ENCODE measurements at places on chromosomes 16 and 17. TPM values are rescaled to one million over a fixed set of nuclear protein-coding genes. Genes with fewer than 3 reads are reported as not detected.

- no peak for DNase-seq
These were observed 26.4 kb upstream of the TMEM220 start for GRCh38 chr17:10756185-10756584.

DNA sequence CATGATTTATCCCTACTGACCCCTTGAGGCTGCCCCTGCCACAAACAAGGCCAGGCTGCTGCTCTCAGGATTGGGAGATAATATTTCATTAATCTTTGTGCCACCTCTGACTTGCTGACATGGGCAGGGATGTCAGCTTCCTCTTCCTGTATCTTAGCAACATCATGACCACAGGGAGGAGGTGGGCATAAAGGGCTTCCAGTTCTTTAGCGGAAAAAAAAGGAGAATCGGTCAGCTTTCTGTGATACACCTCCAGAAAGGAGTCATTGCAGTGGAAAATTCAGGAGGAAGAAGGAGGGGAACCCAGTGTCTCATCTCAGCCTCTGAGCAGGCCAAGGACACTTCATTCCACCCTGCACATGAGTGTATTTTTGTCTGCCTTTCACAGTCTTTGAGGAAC, 206.8 kb upstream of the SDK2 start:
- DNase-seq = no peak

DNA sequence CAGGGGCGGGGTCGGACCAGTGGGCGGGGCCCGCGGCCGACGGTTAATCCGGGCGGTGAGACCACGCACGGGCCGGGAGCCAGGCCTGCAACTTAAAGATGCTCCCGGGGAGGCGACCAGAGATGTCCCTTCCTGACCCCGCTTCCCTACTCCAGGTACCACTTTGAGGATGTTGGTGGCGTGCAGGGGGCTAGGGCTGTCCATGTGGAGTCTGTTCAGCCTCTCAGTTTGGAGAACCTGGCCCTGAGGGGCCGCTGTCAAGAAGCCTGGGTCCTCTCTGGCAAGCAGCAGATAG, 580 bp downstream of the RANGRF start:
- DNase-seq = no peak

DNA sequence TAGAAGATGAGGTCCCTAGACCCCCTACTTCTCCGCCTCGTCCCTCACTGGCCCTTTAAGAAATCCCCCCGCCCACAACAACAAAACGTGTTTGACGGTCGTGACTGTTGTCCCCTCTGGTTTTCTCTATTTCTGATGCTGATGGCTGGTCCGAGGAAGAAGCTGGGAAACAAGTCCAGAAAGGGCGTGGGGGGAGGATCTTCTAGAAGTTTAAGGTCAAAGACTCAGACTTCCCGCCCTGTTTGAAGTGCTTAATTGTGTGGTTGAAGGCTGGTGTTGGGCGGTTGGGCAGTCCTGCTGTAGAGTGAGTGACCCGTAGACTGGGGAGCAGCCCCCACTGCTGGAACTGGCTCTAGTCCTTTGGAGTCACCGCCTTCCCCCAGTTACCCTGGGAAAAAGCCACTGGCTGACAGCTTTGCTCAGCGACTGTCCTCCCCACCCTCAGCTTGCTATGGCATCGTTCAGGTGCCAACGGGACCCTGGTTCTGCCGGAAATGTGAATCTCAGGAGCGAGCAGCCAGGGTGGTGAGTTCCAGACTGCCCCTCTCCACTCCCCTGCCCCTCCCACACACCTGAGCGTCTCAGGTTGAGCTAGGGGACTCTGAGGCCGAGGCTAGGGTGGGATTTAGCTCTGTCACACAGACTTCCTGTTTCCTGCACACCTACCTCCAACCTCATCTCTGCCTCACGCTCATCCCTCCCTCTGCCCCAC, 1.6 kb downstream of the MLLT6 start:
- no peak for DNase-seq

DNA sequence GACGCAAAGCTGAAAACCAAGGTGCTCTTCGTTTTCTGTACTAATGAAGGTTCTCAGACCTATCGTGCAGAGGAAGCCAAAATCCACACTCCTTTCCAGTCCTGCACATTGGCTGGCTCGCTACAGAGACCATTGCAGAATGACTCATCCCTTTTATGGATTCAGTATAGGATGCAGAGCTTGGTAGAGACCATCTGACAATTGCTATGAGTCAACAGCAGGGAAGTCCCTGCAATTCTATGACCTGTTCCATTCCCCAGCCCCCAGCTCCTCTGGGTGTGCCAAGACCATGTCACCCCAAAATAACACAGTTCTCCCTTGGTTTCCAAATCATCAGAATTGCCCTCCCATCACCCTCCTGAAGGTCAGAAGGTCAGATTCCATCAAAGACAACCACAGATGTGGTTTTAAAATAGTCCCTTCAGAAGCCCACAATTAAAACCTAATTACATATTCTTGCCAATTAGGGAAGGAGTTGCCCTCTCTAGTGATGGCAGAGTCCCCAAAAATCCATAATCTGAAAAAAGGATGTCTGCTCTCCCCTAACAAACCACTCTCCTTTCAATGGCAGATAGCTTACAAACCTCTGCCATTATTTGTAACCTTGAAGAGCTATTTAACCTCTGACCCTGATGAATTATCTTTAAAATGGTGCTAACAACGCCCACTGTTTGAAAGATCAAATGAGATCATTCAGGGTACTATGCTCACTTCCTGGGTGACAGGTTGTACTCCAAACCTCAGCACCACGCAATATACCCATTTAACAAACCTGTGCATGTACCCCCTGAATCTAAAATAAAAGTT, 108.2 kb upstream of the RBBP6 start:
- no peak for DNase-seq

Gene ABCC3
- total RNA-seq = 270 TPM

DNA sequence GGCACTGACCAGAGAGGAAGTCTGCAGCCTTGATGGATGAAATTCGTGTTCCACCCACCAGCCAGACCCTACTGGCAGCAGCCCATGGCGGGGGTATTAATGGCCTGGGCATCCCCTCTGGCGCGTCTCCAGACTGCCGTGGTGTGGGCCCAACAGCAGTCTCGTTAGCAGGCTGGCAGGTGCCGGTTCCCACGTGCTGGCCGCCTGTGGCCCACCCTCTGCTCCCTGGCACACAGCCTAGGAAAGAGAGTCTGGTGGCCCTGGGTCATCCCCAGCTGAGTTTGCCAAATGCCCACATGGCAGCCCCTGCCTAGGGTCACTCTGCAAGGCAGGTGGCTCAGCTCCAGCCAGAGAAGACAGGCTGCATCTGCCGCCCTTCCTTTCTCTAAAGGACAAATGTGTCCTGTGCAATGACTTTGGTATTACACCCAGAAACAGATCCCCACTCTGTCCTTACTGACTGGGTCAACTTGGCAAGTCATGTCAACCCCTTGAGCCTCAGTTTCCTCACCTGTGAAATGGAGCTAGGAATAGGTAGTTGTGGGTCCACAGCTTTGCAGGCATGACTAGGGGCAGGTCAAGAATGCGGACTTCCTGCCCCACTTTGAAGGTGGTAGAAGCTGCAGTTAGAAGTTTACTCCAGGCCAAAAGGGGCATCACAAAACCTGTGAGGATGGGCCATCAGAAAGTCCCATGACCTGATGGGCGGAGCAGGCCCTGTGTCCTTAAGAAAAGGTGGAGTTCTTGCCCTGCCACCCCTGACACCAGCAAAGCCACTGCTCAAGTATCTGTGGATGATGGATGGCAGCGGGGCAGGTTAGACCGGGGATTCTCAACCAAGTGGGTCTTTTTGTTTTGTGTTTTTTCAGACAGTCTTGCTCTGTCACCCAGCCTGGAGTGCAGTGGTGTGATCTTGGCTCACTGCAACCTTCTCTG, 76.6 kb downstream of the ABCC6 start:
- DNase-seq = no peak

- no peak for DNase-seq
These were observed 24.4 kb downstream of the CNTNAP1 start for GRCh38 chr17:42706732-42707131.

DNA sequence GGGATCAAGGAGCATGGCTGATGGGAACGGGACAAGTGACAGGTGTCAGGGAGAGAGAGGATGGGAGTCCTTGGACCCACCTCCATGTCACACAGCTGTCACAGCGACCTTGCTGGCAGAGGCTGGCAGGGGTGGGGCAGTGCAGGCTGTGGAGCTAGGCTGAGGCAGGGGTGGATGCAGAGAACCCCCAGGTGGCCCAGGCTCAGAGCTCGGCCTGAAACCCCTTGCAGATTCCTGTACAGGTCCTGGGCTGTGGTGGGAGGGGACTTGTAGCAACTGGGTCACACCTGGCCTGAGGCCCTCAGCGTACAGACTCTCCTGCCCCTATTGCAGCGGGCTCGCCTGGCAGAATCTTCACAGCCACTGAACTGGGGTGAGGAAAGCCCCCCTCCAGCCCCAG, 174.1 kb downstream of the NTN1 start:
- DNase-seq = no peak

GRCh38 chr17:19342611-19343255, 19.8 kb downstream of the B9D1 start:
- no peak for DNase-seq

Gene SCNN1G
- 11.3 TPM for total RNA-seq

DNA sequence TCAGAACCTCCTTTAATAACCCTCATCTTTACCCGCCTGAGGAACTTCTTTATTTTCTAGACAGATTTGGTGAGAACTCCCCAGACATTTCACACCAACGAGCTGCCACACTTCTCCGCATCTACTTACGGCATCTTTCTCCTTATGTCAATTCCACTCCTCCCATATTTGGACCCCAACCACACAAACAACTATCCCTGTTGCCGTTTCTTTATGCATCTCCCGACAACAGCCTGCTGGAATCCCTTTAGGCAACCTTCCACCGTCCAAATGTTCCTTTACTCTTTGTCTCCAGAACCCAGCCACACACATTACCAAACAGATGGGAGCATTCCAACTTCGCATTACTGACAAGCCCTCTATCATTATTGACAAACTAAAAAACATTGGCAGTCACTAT, 8.8 kb upstream of the ENDOV start:
- no peak for DNase-seq

Gene SEPTIN12
- total RNA-seq = not detected

DNA sequence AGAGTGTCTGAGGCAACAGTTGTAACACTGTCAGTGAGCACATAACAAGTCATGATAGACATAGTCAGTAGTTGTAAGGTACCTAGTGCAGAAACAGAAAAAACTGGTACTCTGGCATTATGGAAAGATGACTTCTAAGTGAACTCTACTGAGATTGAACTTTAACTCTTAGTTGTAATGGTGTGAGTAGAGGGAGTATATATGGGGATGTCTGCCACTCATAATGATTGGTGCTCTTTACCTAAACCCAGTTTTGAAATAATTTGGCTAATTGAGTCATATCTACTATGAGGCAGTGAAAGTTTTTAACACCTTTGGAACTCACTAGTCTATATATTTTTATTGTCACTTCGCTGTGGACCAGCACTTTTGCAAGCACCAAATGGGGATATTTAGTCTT, 6.6 kb downstream of the NLK start:
- no peak for DNase-seq

Gene LRRC37A
- not detected for total RNA-seq

Gene GP1BA
- total RNA-seq = not detected

Gene EMC8
- 38.8 TPM for total RNA-seq

DNA sequence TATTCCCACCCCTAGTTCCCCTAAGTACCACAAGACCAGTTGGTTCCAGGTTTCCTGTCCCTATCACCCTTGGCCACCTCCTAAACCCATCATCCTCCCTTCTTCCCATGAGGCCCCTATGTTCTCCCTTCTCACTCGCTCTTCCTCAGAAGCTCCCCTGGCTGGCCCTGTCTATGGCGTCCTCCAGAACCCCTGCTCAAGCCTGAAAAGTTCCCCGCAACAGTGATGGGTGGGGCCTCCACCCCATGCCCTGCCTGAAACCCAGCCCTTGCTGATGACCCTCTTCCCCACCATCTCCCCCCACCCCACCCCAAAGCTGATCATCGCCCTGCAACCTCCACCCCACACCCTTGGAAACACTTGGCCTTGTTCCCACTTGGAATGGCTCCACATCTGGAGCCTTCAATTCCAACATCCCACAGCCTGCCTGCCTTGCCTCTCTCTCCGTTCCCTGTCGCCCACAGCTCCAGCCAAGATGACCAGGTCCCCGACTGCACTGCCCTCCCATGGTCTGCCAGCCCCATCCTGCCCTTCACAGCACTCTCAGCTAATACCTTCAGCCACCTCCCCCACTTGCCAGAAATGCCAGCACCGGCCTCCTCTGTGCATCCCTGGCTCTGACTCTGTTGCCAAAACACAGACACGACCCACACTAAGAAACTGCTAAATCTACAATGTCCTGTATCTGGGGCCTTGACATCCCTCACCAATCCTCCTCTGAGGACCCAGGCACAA, 10.5 kb downstream of the OSBPL7 start:
- DNase-seq = peak; percentile 54

GRCh38 chr17:45052052-45052772, 780 bp upstream of the DCAKD start:
- peak; percentile 78 for DNase-seq

GRCh38 chr17:66627985-66628384, 206.9 kb upstream of the CACNG5 start:
- no peak for DNase-seq

GRCh38 chr17:50977487-50978159, 111.5 kb upstream of the TOB1 start:
- no peak for DNase-seq

Gene MRPL28
- total RNA-seq = 34.3 TPM

Gene SNAI3
- total RNA-seq = not detected

GRCh38 chr17:43877451-43878155, 29.7 kb downstream of the MPP2 start:
- DNase-seq = no peak

DNA sequence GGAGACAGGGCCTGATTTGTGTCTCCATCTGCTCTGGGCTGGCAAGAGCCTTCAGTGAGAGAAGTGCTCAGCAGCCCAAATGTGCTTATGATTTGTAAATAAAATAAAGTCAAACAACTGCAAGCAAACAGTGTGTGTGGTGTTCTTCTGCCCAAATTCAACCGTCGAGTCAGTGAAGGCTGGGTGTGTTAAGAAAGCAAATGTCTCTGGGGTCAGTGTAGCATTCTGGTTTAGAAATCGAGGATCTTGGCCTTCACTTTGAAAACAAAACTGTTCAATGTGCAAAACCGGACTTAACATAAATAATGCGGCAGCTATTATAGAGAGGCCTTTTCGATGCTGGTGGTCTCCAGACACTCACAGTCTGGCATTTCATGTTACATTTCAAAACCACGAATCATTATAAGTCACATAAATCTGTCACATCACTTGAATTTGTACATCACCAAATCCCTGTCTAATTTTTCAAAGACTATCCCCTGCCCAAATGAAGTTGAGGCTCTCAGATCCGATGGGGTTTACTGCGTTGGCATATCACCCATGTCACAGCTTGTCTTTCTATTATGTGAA, 158.6 kb upstream of the MYOCD start:
- no peak for DNase-seq

Gene PRSS33
- total RNA-seq = not detected

GRCh38 chr17:38881600-38882191, 11.8 kb downstream of the LASP1 start:
- peak; percentile 52 for DNase-seq

Measured in stomach (tissue), 19 donors.